Stimulated activated CD8-positive, alpha-beta memory T cell treated with anti-CD3 and anti-CD28 coated beads, Interleukin-12 subunit alpha, Interleukin-12 subunit beta, amount 100 ng/mL, for 4 hours (primary cell): ENCODE measurements at places on chromosomes 2 and 18.
A peak's percentile ranks its signal among the peaks of the same experiment; 100 is the strongest.

GRCh38 chr2:101697124-101698013 lies at the start of gene MAP4K4:
Gene MAP4K4 (plus strand): TSS chr2:101697707. CDS start chr2:101698081, 374 bp downstream.
- DNase-seq: peak; percentile 71

- DNase-seq: no peak
These were observed 2.4 kb downstream of the APOB start for GRCh38 chr2:21041462-21041861.

GRCh38 chr2:168517816-168518215 lies 61.7 kb downstream of the CERS6 start:
- no peak for DNase-seq

- no peak for DNase-seq
These were observed 546.6 kb upstream of the LRRTM4 start for GRCh38 chr2:78068808-78069207.

- no peak for DNase-seq
These were observed 90.9 kb downstream of the CAPN13 start for GRCh38 chr2:30716123-30716900.

DNA sequence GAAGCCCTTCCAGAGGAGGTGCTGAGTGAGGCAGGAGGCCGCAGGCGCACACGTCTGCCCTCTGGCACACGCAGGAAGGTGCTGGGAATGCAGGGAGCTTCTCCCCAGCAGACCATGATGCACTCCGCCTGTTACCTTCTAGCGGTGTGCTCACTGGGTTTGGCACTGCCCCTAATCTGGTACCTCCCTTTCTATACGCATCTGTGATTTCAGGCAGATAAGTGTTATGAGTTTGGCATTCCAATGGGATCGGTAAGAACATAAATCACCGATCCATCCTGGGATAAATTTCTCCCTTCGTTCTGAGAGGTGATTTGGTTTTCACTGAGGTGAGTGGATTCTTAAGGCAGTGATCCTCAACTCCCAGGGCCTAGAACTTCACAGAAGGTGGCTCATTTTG lies 34.6 kb downstream of the ODC1 start:
- no peak for DNase-seq

- no peak for DNase-seq
These were observed 492.6 kb upstream of the REG3G start for GRCh38 chr2:78532762-78533379.

- DNase-seq: no peak
These were observed 28.9 kb upstream of the LMAN1 start for GRCh38 chr18:59387687-59388565.

- DNase-seq: no peak
These were observed 31.4 kb downstream of the RAB31 start for GRCh38 chr18:9739516-9739915.

GRCh38 chr2:207467716-207468347 lies 61.9 kb upstream of the CREB1 start:
- no peak for DNase-seq

DNA sequence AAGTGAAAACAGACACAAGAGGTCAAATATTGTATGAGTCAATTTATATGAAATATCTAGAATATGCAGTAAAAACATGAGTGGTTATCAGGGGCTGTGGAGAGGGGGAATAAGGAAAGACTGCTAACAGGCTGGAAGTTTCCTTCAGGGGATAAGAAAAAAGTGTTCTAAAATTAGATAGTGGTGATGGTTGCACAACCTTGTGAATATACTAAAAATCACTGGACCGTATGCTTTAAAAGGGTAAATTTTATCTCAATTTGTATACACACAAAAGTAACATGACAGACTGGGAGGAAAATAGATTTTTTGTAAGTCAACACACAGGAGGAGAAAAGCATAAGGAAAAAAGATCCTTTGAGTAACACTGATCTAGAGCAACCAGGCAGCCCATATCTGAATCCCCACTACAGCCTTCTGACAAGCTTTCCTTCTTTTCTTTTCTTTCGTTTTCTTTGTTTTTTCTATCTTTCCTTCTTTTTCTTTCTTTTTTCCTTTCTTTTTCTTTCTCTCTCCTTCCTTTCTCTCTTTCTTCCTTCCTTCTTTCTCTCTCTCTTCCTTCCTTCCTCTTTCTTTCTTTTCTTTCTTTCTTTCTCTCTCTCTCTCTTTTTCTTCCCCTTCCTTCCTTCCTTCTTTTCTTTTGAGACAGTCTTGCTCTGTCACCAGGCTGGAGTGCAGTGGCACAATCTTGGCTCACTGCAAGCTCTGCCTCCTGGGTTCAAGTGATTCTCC lies 95.4 kb downstream of the AAK1 start:
- DNase-seq: no peak

DNA sequence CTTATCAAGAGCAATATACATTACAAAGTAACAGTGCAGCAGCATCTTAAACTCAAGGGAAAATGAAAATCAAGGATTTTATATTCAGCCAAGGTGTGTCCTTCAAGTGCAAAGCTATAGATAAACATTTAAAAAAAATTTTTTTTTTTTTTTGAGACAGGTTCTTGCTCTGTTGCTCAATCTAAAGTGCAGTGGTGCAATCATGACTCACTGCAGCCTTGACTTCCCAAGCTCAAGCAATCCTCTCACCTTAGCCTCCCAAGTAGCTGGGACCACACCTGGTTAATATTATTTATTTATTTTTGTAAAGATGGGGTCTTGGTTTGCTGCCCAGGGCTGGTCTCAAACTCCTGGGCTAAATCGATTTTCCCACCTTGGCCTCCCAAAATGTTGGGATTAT lies 9.0 kb downstream of the CDKL4 start:
- DNase-seq: no peak

DNA sequence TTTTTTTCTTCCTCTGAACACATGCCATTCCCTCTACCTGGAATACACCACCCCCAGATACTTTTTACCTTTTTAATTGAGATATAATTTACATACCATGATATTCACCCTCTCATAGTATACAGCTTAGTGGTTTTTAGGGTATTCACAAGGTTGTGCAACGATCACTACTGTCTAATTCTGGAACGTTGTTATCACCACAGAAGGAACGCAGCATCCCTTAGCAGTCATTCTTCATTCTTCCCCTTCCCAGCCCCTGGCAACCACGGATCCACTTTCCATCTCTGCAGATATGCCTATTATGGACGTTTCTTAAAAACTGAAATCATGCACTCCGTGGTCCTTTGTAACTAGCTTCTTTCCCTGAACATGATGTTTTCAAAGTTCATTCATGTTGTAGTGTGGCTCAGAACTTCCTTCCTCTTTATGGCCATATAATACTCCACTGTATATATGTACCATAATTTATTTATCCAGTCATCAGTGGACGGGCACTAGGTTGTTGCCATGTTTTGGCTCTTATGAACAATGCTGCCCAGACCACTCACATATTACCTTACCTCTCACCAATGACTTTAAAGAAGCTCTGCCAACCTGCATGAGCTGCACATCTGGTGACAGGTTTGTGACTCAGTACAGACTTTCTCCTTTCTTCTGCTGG lies 168.9 kb downstream of the CTIF start:
- no peak for DNase-seq

- DNase-seq: no peak
These were observed 33.4 kb downstream of the UGP2 start for GRCh38 chr2:63875131-63875527.

DNA sequence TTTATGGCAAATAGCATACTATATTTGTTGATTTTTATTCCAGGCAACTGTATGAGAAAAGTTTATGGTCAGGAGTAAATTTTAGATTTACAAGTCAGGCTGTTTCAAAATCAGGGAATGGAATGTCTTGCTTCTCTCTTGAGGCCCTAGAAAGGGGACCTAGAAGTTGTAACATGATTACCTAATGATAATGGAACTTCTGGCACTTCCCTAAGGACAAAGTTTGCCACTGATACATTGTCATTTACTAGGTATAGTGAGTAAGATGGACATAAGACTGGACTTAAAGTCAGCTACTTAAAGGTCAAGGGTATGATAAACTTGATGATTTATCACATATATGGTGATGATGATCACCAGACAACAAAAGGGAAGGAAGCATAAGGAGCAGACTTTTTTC lies 103.3 kb upstream of the VRK2 start:
- DNase-seq: no peak

DNA sequence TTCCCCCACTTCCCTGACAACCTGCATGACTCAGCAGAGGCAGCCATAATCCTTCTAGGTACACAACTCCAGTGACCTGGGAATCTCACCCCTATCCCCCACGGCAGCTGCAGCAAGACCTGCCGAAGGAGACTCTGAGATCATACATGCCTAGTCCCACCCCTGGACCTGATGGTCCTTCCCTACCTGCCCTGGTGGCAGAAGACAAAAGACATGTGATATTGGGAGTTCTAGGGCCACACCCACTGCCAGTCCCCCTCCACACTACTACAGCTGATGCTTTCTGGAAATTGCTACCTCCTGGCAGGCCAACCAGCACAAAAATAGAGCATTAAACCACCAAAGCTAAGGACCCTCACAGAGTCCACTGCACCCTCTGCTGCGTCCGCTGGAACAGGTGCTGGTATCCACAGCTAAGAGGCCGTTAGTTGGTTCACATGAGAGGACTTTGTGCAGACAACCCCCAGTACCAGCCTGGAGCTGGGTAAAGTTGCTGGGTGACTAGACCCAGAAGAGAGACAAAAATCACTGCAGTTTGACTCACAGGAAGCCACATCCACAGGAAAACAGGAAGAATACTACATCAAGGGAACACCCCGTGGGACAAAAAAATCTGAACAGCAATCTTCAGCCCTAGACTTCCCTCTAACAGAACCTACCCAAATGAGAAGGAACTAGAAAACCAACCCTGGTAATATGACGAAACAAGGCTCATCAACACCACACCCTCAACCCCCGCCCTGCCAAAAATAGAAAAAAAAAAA lies 12.5 kb downstream of the MARCO start:
- DNase-seq: no peak

DNA sequence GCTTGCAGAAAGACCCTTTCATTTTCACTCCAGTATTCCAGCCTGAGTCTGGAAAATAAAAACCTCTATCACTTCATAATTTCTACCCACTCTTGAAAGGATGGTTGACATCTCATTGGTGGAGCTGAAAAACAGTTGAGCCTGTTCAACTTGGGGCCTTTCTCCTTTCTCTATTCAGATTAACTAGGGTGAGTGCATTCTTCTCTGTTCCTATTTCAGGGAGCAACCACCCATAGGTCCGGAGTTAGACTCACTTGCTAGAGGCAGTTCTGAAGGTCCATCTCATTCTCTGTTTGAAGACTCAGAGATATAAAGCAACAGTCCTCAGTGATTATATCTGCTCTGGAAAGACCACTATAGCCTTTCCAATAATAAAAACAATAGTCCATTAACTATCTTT lies 167.9 kb upstream of the SPOPL start:
- DNase-seq: no peak

DNA sequence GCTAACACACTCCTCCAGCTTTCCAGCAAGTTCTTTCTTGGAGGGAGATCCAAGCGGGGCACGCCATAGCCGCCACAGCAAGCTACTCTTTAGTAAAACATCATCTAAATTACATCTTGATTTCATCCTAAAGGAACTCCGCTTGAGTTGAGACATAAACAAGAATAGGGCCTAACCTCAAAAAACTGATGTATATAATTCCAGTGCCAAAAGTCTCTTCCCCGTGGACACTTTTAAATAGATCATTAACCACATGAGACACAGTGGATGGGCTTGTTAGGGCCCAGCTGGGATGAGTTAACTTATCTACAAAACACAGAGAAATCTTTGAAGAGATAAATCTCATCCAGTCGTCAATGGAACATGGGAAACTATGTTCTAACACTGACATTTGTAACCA lies 20.8 kb upstream of the MLPH start:
- DNase-seq: no peak

DNA sequence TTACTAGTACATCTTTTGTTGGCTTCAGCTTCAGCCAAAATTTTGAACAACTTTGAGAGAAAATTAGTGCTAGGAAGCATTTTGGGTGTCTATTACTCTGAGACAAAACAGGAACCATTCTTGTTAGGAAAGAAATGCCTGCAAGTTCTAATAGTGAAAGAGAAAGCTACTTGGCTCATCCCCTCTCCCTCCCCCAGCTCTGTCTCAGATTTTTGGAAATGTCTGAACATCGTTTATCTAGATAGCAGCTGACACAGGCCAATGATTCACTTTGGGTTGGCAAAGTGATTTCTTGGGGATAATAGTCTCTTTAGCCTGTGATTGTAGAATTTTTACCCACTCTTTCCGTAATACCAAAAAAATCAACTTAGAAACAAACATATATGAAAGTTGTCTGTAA lies 42.3 kb upstream of the PTPRM start:
- DNase-seq: no peak

DNA sequence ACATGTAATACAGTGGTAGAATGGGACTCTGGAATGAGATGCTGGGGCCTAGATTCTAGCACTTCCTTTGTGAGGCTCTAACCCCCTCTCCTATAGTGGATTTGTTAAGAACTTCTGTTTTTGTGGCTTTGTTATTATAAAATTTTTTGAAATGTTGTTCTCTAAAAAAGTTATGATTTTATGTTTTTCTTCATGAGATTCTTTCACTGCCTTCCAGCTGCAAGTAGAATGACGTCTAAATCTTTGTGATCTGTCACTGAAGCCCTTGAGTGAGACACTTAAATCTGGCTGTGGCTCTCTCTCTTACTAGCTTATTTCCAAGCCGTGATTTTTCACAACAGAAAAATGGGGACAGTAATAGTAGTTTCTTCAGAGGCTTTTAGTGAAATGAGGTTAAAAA lies 1.6 kb downstream of the CASP8 start:
- no peak for DNase-seq

GRCh38 chr2:215921895-215922294 lies 91.5 kb downstream of the MREG start:
- no peak for DNase-seq
